ENCODE measurements at places on chromosomes 5 and 9. TPM values are rescaled to one million over a fixed set of nuclear protein-coding genes. Genes with fewer than 3 reads are reported as not detected.
A peak's percentile ranks its signal among the peaks of the same experiment; 100 is the strongest.

GRCh38 chr5:30926218-30926617 is 267.3 kb upstream of the CDH6 start:
- no peak for DNase-seq

- no peak for DNase-seq
Measured at GRCh38 chr9:133945314-133945975, 46.7 kb downstream of the VAV2 start.

DNA sequence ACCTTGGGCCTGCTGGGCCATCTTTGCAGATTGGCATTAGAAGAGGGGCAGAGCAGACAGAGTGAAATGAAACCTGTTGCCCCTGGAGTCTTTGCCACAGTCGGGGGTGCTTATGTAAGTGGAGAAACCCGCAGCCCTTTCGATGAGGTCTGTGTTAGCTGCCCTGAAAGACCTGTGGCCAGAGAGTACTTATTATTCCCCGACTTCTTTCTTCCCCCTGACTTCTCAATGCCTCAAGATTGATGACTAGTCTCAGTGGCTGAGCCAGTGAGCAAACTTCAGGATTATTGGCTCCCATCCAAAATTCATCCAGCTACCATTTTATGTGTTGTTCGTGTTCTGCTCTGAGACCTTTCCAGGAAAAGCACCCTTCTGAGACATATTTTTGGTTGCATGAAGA is 7.6 kb downstream of the NTRK2 start:
- DNase-seq, result no peak

DNA sequence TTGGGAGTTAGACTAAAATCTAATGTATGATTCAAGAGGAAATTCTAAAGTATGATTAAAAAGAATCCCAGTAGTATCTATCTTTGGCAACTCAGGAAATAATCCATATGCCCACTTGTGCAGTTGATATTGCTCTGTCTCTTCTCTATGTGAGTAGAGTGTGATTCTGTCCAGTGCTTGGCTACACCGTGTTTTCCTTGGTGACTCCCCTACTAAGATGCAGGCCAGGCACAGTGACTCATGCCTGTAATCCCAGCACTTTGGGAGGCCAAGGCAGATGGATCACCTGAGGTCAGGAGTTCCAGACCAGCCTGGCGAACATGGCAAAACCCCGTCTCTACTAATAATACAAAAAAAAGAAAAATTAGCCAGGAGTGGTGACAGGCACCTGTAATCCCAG is 495.4 kb downstream of the MAT2B start:
- DNase-seq, result no peak

DNA sequence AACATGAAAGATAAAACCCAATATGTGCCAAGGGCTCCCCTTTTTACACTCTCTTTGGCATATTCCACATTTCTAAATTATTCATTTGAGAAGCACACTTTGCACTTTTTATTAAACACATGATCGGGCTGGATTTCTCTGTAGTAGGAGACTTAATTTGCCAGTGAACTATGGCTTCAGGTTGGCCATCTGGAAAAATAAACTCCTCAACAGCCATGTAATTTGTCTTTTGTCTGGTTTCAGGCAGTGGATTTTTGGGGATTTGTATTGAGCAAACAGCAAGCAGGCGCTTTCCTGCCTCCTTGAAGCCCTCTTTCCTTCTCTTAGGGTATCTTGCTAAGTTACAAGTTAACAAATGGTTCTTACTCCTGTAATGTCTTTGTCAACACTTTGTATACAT is 73.0 kb upstream of the DMRTA1 start:
- no peak for DNase-seq

GRCh38 chr9:98897745-98898144 is 46.0 kb upstream of the COL15A1 start:
- no peak for DNase-seq

- DNase-seq, result peak; percentile 32
Measured at GRCh38 chr9:136409557-136410455, 608 bp downstream of the ENTR1 start.

- no peak for DNase-seq
Measured at GRCh38 chr9:70995511-70995910, 125.9 kb downstream of the TRPM3 start.

- DNase-seq, result no peak
Measured at GRCh38 chr9:87236546-87236945, 261.1 kb upstream of the DAPK1 start.

DNA sequence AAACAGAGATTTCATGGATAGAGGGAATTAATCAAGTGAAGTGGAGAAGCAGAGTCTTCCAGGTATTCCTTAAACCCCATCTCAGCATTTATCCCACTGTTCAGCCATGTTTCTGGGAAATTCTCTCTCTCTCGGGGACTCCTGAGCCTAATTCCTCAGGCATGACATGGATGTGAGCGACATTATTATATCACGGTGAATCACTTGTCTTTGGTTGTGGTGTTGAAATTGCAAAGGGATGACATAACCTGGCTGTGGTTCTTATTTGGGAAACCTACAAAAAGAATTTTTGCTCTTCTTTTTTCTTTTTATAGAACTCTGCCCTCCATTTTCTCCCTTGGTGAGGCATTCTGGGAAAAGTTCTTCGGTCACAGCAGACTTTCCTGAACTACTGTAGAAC is 457.9 kb upstream of the PTGER4 start:
- no peak for DNase-seq

GRCh38 chr9:108277216-108277615 is 578.6 kb downstream of the ACTL7B start:
- no peak for DNase-seq

GRCh38 chr5:39186289-39186688 is 33.1 kb downstream of the FYB1 start:
- DNase-seq, result no peak

GRCh38 chr9:16825331-16825725 is 45.1 kb downstream of the BNC2 start:
- DNase-seq, result no peak

DNA sequence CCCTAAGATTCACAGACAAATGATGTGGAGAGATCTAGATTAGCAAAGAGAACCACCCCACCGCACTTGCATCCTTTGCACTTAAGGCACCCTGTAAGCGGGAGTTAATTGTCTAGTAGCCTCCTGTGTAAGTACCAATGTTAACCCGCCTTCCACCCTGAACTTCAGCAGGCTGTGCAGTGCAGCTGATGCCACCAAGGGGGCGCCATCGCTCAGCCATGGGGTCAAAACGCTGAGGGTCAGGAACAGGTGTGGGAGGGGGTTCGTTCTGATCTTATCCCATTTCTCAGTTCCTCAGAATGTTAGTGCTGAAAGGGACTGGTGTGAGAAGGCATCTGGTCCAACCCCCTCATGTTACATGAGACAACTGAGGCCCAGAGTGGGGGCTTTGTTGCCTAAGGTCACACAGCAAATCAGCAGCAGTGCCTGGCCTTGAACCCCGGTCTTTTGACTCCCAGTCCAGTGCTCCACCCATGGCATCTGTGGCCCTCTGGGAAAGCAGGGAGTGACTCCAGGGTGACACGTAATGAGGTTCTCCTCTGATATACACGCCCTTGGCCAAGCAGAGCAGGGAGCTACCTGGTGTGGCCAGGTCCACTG is 57.3 kb downstream of the CYFIP2 start:
- no peak for DNase-seq

- DNase-seq, result no peak
Measured at GRCh38 chr9:95003689-95004410, 277.4 kb downstream of the AOPEP start.

DNA sequence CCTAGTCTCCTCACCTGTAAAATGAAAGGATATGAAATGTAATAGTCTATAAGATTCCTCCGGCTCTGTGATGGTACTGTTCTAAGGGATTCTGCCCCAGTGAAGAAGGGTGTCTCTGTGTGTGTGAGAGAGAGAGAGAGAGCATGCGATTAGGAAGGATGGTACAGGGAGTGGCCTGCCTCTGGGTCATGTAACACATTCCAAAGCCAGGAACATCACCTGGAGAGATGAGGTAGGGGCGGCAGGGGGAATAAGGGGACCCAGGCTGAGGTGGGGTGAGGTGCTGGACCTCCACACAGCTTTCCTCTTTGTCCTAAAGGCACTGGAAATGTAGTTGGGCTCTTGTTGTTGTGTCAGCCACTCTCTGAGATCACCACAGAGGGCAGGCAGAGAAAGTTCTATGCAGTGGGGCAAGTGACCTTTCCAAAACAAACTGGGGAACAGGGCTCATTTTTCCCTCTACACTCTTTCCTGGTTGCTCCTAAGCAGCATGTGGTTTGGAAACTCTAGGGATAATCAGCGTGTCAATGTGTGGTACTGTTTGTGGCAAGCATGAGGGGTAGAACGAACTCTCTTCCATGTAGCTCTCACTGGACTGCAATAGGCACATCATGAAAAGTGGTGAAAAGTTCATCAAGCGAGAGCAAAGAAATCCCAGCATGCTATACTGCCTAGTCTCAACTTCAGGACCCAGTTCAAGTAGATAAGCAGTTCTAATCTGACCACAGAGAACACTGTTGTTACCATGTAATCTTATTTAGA is 65.0 kb downstream of the SEMA6A start:
- DNase-seq, result no peak

GRCh38 chr5:137564398-137564961 is 65.4 kb upstream of the SPOCK1 start:
- DNase-seq, result no peak

- no peak for DNase-seq
Measured at GRCh38 chr5:148466236-148466580, 82.5 kb downstream of the FBXO38 start.

GRCh38 chr5:39024005-39024404 is 50.2 kb downstream of the RICTOR start:
- no peak for DNase-seq

- no peak for DNase-seq
Measured at GRCh38 chr9:85067792-85068191, 398.3 kb downstream of the NTRK2 start.

GRCh38 chr9:33273266-33273971 is 8.6 kb downstream of the CHMP5 start:
- no peak for DNase-seq

- DNase-seq, result no peak
Measured at GRCh38 chr5:170429014-170429413, 39.8 kb upstream of the KCNMB1 start.

DNA sequence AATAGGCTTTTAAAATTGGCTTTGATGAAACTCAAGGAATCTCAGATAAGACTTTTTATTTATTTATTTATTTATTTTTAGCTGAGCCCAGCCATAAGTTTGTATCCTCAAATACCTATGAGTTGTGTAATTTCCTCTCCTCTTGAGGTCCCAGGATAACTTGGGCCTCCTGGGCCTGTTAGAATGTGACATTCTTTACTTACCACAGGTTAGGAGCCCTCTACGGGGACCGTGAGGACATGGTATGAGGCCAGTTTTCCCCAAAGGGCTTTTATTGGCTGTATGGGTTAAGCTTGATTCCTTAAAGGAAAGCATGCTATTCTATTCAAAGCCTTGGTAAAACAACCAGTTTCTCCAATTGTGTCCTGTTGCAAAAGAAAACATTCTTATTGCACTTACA is 16.9 kb downstream of the SHISAL2B start:
- DNase-seq, result no peak

DNA sequence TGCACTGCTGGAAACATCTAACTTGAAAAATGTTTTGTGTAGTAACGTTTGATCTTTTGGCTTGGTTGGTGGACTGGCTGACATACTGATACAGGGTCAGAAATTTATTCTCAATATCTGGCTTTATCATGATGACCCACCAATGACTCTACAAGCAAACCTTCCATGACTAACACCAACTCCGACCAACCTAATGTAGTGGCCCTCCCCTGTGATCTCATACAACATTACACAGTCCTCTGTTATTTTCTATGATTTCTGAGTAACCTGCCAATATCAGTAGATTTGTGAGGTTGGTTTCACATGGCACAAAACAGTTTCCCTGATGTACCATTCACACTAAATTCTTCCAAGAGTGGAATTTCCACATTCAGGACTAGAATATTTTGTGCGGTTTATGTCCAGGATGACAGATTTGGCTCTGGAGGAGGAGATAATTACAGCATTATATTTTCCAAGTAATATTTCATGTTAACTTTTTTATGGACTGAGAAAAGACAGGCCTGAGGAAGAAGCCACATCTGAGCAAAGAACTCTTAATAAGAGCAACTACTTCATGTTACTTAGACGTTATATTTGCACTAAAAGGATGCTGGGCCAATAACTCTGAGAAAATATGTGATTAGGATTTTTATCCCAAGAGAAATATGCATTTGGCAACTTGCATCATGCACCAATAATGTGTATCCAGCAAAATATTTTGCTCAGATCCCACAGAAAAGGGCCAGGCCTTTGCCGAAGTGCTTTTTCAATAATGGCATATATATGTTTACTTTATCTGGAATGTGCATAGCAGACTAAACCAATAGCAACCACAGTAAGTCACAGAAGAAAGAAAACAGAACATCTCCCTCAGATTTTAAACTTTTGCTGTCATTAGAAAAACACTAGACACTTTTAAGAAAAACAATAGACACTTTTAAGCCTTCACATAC is 273.4 kb downstream of the KCNN2 start:
- DNase-seq, result no peak

DNA sequence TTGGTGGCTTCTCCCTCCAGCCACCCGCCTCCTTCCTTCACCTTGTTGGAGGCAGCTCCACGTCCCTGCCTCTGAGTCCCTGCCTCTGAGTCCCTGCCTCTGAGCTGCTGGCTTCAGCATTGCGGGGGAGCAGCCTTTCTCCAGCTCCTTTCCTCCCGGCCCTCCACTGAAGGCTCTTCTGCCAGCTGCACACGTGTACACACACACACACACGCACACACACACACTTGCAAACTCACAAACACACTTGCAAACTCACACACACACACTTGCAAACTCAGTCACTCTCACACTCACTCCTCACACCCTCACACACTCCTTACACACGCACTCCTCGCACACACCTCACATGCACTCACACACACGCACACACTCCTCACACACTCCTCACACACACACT is 45.1 kb downstream of the C9orf50 start:
- DNase-seq, result no peak

GRCh38 chr5:111013011-111013410 is 58.5 kb upstream of the TSLP start:
- DNase-seq, result no peak

- DNase-seq, result no peak
Measured at GRCh38 chr5:89437450-89438435, 554.8 kb upstream of the MEF2C start.

GRCh38 chr9:108703429-108703828 is 152.4 kb downstream of the ACTL7B start:
- DNase-seq, result no peak

- DNase-seq, result no peak
Measured at GRCh38 chr5:6595405-6595804, 37.4 kb downstream of the NSUN2 start.

Gene ALDOB
- total RNA-seq, result not detected

Gene ANKRD20A1
- total RNA-seq, result 1.2 TPM

Gene CD274
- 36.7 TPM for total RNA-seq

Gene LAMC3
- total RNA-seq, result not detected

Gene HSPB3
- total RNA-seq, result not detected

Gene CTNND2
- total RNA-seq, result not detected

Gene GPRIN1
- 3.0 TPM for total RNA-seq

Gene STPG3
- total RNA-seq, result 0.48 TPM

Gene ROR2
- not detected for total RNA-seq

Gene PRXL2C
- total RNA-seq, result 13.8 TPM

Gene MAMDC2
- not detected for total RNA-seq

Gene SHOC1
- total RNA-seq, result not detected

Gene FGD3
- 42.9 TPM for total RNA-seq

Measured in activated T-helper 2 cell treated with anti-CD3 and anti-CD28 coated beads, Interferon-gamma antibody, Interleukin-2, Interleukin-4, amounts not matched to agents 10 μg/mL and 5 μg/mL and 100 μg/mL, durations not matched to agents 14 hours and 24 hours and 36 hours (primary cell).